ENCODE measurements at places on chromosomes 1 and 21.

DNA sequence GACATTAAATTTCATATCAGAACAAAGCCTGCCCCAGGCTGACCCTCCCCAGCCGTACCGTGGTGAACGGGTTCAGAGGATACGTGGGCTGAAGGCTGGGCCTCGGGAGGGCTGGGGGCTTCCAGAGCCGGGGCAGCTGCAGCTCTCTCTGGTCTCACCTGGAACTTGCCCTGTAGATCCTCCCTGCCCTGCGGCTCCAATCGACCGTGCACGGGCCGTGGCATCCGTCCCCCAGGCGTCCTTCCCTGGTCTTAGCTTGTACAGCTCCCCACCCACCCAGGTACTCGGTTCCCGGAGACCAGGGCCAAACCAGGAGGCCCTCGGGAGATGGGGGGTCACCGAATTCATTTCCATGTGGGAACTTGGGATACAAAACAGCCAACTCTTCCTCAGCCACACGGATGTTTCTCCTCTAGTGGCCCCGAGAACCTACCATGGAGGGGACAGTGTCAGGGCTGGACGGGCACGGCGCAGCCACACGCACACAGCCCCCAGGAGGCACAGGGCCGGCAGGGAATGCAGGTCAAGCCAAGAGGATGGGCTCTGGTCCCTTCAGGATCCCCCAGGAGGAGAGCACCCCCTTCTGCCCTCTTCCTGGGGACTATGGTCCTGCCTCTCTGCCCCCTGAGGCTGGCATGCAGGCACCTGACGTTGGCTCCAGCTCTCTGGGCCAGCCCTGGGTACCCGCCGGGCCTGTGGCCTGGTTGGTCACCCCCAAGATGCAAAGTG is 3.1 kb downstream of the B3GALT6 start:
- no peak for ATAC-seq

GRCh38 chr1:182768963-182769362 is 20.6 kb upstream of the NPL start:
- no peak for ATAC-seq

GRCh38 chr1:63868268-63868781 is 94.5 kb downstream of the ROR1 start:
- ATAC-seq: peak; percentile 52

- no peak for ATAC-seq
Observed at GRCh38 chr1:32872192-32872460, 1.4 kb upstream of the FNDC5 start.

DNA sequence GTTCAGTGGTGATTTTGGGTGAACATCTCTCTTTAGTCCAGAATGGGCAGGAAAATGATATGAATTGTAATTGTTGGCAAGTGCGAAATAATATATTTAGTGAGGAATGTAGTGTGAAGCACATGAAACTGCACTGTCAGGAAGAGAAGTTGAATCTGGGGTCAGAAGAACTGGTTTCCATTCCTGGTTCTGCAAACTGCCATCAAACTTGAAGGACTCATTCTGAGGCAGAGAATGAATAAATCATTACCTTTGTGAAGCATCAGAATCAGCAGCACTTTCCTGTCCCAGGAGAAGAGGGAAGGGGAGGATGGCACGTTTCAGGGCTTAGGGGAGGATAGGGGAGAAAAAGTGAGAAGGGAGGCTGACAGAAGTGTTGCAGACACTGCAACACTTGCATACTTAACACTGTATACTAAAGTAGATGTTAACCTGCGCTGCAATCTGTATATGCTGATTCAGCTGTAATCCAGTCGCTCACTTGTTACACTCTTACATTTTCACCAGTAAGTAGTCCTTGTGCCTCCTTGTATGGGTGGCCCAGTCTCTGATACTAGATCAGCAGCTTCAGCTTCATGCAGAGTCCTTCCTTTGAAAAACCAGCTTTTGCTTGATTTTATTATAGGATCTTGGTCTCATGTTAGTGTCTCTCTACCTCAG is 10.5 kb upstream of the RPTN start:
- no peak for ATAC-seq

- ATAC-seq: no peak
Observed at GRCh38 chr1:225899044-225899925, 10.3 kb upstream of the LEFTY1 start.

All from motor neuron (in vitro differentiated cells).